ENCODE measurements at places on chromosomes 1 and 21.

GRCh38 chr1:44359234-44359935 is 4.3 kb upstream of the ERI3 start:
- no peak for DNase-seq

GRCh38 chr1:202944438-202944921 is 13.6 kb downstream of the ADIPOR1 start:
- no peak for DNase-seq

GRCh38 chr1:240555524-240555923 is 56.4 kb downstream of the GREM2 start:
- DNase-seq = no peak

DNA sequence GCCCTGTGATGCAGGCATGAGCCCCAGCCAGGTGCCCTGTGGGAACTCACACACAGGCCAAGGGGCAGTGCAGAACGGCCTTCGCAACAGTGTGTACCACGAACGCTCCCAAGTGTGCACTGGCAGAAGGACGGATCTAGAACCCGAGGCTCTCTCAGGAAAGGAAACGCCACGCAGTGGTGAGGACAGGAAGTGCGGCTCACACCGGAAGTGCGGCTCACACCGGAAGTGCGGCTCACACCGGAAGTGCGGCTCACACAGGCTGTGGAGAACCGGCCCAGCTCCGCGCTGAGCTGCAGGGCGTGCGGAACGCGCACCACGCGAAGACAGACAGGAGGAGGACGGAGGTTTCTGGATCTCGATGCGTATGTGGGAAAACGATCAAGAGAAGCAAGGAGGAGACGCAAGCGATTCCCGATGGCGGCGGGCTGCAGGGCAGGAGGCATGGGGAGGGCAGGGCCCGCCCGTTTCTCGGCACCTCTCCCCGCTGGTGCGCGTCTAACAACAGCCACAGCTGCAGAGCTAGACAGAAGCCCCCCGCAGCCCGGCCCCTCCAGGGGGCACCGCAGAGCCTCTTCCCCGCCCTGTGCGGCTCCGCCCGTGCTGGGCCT is 35.9 kb upstream of the TMEM52 start:
- DNase-seq = no peak

- no peak for DNase-seq
Measured at GRCh38 chr1:96329121-96329520, 392.5 kb upstream of the PTBP2 start.

GRCh38 chr1:93196591-93196990 is 16.1 kb downstream of the CCDC18 start:
- no peak for DNase-seq

GRCh38 chr1:203581841-203582240 is 44.8 kb upstream of the ATP2B4 start:
- DNase-seq = no peak

DNA sequence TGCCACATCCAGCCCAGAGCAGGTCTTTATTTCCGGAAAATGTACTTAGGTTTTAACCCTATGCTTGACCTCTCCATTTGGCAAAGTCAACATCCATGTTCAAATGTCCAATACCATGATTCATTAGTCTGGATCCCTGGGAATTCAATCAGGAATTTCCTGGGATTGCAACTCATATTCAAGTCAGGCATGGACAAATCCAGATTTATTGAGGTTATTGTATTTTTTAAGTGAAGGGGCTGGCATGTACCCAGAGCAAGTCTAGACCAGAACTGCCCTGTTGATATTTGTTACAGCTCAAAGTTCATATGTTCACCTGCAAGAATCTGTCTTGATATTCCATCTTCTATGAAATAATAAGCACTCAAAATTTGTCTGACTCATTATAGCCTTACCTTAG is 521.1 kb downstream of the ADGRL2 start:
- no peak for DNase-seq

GRCh38 chr1:10656431-10656830 is 140.0 kb downstream of the CASZ1 start:
- no peak for DNase-seq

DNA sequence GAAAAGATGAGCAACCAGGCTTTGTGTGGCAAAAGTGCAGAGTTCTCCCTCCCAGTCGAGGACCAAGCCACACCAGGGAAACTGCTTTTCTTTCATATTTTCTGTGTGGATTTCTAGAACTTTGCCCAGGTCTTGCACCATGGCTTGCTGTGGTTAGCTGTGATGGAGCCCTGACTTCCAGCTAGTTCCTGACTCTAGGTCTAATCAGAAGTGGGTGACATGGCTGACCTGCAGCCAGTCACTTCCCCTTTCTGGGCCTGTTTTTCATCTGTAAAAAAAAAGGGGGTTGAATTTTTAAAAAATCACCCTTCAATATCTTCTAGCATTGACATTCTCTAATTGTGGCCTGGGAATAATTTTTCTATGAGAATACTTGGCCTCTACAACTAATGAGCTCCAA is 491.2 kb upstream of the USP24 start:
- DNase-seq = no peak

DNA sequence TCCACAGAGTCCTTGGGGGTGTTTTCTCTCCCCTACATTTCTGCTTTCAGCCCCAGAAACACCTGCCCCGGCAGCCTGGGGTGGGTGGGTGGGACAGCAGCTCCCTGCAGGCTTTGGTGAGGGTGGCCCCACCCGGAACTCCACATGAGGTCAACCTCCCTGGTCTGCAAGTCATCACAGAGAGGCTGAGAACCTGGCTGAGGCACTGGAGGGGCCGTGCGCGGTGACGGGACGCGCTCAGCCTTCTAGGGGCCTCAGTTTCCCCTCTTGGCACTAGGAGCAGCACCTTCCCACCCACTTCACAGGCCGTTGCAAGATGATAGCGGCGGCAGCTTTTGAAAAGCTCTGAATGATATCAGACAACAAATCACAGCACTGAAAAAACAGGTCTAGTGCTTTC is 37.7 kb upstream of the NID1 start:
- no peak for DNase-seq

DNA sequence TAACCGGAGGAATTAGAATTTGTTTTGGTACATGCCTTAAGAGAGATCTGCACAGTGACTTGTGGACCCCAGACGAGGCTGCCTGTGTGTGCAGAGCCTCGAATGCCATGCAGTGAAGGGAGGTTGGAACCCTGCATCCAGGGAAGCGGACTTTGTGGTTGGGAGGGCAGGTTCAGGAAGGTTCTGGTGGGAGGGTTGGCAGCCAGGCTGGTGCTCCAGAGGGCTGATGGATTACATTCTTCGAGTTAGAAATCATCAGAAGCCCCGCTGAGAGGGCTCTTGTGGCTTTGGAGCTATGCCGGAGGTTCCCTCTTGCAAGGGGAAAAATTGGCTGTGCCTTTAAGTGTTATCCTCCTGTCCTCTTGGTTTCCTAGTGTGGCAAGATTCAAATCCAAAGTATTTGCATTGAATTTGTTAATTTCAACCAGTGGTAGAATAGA is 21.1 kb downstream of the ROR1 start:
- DNase-seq = no peak

DNA sequence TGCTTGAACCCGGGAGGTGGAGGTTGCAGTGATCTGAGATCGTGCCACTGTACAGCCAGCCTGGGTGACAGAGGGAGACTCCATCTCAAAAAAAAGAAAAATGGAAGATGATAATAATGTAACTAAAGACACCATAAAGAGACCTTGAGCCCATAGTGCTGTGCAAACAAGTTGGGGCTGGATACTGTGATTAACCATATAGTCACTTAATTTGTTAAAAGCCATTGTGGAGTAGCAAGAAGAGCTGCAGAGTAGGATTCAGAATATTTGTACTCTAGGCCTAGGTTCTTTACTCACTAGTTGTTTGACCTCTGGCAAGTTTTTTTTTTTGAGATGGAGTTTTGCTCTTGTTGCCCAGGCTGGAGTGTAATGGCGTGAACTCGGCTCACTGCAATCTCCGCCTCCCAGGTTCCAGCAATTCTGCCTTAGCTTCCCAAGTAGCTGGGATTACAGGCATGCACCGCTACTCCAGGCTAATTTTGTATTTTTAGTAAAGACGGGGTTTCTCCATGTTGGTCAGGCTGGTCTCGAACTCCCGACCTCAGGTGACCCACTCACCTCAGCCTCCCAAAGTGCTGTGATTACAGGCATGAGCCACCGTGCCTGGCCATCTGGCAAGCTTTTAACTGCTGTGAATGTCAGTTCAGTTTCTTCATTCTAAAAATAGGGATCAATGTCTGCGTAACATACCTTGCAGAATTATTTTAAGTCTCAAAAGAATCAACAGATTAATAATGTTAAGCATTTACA is 12.8 kb downstream of the CAP1 start:
- DNase-seq = no peak

DNA sequence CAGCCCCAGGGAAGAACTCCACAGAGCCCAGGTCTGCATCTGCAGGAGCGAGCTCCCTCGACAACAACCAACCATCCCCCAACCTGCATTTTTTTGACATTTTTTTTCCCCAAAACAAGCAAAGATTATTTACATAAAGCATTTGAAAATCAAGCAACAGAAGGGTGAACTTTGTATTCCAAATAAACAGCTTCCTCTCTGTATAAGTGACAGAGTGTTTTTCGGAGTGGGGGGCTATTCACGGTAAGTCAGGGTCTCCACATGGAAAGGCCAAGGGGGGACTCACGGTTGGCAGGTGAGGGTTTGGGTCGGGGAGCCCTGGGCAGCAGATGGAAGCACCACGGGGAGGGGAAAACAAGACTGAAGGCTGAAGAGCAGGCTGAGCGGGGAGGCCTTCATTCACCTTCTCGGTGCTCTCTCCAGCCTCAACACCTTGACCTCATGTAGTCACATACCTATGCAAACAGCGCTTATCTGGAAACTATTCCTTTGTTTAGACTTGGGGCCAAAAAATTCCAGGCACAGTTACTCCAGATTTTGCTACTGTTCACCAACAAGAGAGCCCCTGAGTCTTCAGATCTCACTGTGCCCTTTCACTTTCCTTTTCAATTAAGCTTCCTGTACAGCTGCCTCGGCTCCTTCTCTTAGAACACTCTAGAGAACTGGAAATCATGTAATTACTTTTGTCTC is 27.6 kb downstream of the C2CD2 start:
- no peak for DNase-seq

DNA sequence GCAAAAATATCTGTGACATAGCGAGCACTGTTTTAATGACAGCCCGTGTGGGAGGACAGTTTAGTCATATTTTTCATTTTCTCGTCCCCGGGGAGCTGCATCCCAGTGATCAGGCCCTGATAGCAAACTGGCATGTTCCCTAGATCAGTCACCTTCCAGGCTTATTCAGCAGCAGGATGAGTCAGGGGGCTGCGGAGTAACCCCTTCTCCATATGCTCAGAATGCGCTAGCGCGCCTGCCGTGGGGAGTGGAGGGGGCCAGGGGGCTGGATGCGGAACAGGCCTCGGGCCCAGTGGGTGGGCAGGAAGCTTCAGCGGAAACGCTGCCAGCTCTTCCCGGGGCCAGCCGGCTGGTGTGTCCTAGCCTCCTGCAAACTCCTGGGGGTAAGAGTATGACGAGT is 94.0 kb downstream of the KCND3 start:
- DNase-seq = no peak

- DNase-seq = no peak
Measured at GRCh38 chr21:45998276-45998701, 16.7 kb downstream of the COL6A1 start.

- no peak for DNase-seq
Measured at GRCh38 chr1:163022129-163022528, 47.0 kb upstream of the RGS4 start.

DNA sequence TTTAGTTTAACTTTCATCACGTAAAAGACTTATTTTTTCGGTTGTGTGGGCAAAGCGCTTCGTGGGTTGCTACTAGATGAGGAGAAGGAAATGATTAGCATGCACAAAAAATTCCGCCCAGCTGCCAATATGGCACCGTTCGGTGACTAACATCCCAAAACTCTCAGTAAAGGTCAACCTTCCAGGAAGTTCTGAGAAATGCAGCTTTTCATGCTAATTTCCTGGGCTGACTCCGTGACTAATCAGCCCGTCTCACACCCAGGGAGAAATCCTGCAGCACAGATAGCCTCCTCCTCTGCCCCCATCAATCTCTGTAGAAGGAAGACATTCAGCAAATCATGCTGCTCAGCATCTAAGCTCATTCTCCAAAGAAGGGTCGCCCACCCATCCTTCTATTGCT is 34.1 kb downstream of the TMCO4 start:
- no peak for DNase-seq

DNA sequence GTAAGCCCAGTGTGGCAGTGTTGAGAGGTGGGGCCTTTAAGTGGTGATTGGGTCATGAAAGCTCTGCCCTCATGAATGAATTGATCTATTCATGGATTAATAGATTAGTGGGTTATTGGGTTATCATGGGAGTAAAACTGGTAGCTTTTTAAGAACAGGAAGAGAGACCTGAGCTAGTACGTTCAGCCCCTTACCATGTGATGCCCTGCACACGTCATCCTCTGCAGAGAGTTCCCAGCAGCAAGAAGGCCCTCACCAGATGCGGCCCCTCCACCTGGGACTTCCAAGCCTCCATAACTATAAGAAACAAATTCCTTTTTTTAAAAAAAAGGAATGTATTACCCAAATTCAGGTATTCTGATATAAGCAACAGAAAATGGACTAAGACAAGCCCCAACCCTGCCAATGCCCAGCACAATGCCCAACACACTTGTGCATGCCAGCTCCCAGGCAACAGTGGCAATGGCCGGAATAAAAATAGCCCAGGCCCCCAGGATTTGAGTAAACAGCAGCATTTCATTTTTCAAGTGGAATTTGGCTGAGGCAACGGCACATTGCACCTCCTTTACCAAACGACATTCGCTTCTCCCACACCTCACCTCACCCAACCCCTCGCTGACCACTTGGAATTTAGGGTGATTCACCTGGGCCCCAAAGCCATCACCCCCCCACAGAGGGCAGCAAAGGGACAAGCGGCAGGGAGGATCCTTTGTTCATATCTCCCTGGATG is 215.9 kb downstream of the TOMM20 start:
- no peak for DNase-seq

DNA sequence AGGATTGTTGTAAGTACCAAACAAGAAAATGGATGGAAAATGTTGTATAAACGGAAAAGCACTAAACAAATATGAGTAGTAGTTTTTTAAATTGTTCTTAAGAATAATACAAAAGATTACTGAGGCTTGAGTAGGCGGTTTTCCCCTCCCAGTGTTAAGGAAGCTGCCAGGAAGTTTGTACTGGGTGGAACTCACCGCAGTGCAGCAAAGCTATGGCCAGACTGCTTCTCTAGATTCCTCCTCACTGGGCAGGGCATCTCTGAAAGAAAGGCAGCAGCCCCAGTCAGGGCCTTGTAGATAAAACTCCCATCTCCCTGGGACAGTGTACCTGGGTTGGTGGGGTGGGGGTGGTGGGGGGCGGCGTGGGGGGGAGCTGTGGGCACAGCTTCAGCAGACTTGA is 58.7 kb downstream of the XCL2 start:
- no peak for DNase-seq

- peak; percentile 3 for DNase-seq
Measured at GRCh38 chr1:148166558-148167492, 14.7 kb upstream of the NBPF11 start.

- no peak for DNase-seq
Measured at GRCh38 chr1:209041927-209042326, 541.6 kb upstream of the CAMK1G start.
